ENCODE measurements at places on chromosomes 3 and 15.
A peak's percentile ranks its signal among the peaks of the same experiment; 100 is the strongest.

DNA sequence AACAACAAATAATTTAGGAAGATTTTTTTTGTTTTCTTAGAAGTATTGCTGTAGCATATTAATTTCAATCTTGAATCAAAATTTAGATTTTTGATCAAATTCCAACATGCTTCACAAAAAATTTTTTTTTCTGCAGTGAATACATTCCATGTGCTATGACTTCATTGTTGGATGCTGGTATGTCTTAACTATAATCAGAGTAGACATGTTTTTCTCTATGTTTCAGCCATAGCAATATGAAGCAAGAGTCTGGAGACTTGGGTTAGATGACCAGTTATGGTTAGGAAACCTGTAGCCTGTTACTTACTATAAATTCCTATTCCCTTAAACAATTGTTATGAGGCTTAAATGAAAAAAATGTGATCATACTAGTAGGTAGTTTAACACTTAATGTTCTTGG lies 176.1 kb upstream of the CHL1 start:
- DNase-seq: no peak

- no peak for DNase-seq
These were observed 104.3 kb upstream of the MRPS22 start for GRCh38 chr3:139239550-139239949.

GRCh38 chr3:12695112-12695511 lies 31.2 kb upstream of the RAF1 start:
- DNase-seq: no peak

- no peak for DNase-seq
These were observed 664.7 kb downstream of the IGSF11 start for GRCh38 chr3:118369892-118370491.

- DNase-seq: peak; percentile 30
These were observed at the start of gene MST1R for GRCh38 chr3:49903451-49904424. Gene MST1R (minus strand): TSS chr3:49903873. CDS start chr3:49903609, 264 bp downstream.

DNA sequence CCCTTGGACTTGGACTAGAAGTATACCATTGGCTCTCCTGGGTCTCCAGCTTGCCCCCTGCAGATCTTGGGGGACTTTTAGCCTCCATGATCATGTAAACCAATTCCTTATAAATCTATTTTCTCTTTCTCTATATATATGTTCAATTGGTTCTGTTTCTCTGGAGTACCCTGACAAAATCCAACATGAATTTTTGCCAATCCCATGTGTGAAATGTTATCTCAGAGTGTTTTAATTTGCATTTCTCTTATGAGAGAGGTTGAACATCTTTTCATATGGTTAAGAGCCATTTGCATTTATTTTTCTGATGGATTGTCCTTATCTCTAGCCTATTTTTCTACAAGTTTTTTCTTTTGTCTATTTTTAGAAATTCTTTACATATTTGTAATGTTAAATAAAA lies 131.7 kb upstream of the NEO1 start:
- no peak for DNase-seq

GRCh38 chr3:50155891-50156290 lies 767 bp downstream of the SEMA3F start:
- DNase-seq: no peak

DNA sequence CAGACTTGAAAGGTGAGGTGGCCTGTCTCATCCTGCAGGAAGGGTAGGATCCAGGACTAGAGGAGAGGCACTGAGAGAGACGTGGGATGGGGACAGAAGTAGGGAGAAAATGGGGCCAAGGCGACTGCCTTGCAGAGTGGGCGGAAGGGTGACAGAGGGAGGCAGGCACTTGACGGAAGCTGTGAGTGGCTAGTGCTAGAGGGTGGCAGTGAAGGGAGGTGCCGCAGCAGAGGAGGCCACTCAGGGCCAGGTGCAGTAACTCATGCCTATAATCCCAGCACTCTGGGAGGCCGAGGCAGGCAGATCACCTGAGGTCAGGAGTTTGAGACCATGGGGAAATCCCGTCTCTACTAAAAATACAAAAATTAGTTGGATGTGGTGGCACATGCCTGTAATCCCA lies 7.3 kb downstream of the CCDC33 start:
- DNase-seq: no peak

GRCh38 chr15:88654430-88655102 lies 15.8 kb downstream of the ISG20 start:
- DNase-seq: no peak

- DNase-seq: no peak
These were observed 10.7 kb downstream of the ITGB5 start for GRCh38 chr3:124876401-124876878.

DNA sequence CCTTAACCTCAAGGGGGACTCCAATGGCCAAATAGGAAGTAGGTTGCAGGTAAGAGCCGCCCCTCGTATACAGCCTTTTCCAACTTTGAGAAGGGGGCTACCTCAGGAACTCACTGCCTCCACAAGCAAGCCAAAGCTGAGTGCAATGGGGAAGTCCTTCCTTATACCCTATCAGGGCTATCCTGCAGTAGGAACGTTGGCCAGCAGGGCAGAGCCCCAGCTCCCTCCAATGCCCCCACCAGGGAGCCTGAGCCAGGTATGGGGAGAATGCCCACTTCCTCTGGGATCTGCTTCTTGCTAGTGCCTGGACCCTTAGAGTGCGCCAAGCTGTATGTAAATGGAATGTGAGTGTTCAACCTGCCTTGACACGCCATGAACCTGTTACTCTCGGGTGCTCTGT lies 16.3 kb downstream of the CACNA2D2 start:
- no peak for DNase-seq

GRCh38 chr15:44479343-44479742 lies 51.9 kb downstream of the CTDSPL2 start:
- DNase-seq: no peak

DNA sequence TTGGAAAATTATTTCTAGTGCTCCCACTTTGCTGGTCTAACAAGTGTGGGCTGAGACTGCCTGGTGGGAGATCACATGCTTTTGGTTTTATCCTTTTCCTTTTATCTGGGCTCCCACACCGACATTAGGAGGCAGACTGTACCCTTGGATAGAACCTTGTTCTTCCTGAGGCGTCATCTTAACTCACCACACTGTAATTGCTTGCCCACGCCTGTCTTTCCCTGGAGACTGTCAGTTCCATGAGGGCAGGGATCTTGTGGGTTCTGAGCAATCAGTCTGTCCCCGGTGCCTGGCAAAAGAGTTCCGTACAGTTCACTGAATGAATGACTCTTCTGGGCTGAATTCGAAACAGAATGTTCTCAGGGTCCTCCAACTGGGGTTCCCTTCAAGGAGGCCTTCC lies 124.6 kb upstream of the ABHD17C start:
- DNase-seq: no peak

DNA sequence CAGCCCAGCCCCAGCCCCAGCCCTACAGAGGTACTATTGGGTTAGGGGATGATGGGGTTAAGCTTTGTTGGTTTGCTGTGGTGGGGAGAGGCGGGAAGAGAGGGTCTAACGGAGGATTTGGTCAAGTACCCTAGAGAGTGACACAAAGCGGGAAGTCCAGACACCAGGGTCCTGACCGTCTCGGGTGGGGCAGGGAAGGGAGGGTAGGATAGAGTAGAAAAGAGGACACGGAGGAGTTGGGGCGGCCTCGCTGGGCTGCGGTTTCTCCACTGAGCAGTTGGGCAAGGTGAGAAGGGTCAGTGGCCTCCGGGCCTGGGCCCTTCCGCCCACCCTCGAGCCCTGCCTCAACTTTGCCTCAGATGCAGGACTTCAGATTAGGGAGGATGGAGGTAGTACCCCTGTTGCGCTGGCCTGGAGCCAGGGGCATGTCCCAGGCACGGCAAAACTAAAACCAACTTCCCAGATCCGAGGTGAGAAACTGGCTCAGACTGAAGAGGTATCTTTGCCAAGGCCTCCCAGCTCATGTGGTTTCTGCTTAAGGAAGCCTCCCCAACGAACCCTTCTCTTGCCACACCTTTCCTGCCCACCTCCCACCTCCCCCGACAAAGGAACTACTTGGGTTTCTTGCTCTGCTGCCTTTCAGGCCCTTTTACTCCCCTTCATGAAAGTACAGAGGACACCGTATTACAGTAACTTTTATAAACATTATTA lies 551 bp downstream of the PML start:
- no peak for DNase-seq

DNA sequence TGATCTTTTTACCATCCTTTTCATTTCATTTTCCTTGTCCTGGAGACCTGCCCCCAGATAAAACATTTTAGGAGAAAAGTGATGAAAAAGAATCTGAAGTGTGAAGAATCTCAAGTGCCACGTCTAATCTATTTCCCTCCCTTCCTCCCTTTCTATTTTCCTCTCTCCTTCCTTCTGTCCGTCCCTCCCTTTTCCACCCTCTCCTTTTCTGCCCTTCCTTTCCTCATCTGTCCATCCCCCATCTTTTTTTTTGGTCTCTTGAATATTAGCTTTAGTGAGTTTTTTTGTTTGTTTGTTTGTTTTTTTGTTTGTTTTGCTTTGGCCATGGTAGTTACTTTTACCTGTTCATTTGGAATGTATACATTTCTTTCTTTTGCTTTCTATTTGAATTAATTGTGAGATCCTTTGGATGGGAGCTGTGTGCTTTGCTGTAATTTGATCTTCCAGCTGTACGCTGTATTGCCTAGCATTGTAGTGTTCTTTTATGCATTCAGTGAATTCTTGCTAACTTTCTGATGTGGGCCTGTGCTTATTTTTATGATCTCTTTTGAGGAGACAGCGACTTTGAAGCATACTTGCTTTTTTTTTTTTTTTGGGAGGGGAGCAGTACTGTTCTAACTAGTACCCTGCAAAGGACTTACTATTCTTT lies 19.2 kb downstream of the CDIN1 start:
- no peak for DNase-seq

DNA sequence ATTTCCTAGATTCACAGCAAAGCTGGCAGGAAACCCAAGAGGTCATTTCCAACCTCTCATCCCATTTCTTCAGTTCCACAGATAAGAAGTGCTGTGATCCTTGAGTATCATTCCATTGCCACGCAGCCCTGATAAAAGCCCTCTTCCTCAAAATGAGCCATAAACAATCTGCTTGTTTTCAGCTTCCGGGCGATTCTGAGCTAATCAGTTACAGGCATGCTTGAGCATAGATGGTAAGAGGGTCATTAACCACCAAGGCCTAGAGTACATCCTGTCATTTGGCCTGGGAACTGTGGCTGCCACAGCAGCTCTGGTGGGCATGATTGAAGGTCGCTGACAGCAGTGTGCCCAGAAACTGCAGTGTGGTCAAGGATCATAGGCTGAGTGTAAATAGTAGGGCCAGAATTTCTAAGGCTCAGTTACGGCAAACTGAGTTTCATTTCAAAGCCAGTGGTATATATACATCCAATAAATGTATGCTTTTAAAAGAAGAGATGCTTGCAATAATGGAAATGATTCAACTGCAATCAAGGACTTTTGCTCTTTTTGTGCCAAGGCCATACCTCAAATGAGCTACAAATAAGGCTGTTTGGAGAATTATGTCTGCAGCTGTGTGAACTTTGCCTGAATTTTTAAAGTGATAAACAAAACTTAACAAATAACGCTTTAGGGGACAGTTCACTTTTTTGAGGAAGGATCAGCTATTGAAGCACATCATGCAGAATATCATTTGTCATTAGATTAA lies 47.3 kb downstream of the P3H2 start:
- DNase-seq: peak; percentile 35

GRCh38 chr15:91678003-91678402 lies 175.5 kb upstream of the SLCO3A1 start:
- DNase-seq: no peak

GRCh38 chr3:86991840-86992435 lies 989 bp upstream of the VGLL3 start:
- DNase-seq: no peak

- DNase-seq: no peak
These were observed 50.2 kb downstream of the HHLA2 start for GRCh38 chr3:108346301-108347227.

- no peak for DNase-seq
These were observed 33.8 kb downstream of the EFL1 start for GRCh38 chr15:82228750-82229149.

DNA sequence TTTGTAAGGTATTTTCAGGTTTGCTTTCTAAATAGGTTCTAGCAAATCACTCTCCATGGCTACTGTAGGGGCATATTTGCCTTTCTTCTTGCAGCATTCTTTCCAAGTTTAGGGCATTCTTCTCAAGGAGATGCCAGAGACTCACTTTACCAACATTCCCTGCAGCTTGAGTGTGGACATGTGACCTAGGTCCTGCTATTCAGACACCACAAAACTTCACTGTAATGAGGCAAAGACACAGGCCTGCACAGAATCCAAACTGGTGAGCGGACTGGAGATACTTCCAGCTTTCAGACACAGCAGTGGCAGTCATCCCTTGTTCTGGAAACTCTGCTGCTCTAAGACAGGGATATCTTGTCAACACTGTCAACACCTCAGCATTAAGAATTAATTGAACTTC lies 146.4 kb upstream of the PFN2 start:
- DNase-seq: no peak

- no peak for DNase-seq
These were observed at the start of gene TMEM40 for GRCh38 chr3:12759097-12759679. Gene TMEM40 (minus strand): TSS chr3:12759259. CDS start chr3:12749832, 9,427 bp downstream.

DNA sequence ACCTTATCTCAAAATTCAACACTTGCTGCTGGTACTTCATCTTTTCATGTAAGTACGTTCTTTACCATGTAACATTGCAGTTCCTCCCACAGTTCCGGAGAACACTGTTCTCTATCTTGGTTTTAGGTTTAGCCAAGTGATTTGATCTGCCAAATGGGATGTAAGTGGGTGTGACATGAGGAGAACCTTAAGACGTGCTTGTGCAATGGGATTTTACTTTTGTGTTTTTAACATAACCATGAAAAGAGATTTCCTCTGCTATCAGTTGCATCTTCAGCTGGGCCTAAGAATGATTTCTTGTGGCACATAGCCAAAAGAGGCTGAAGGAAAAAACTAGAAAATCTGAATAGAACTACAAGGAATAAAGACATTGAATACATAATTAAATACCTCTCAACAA lies 894.5 kb upstream of the ALCAM start:
- no peak for DNase-seq

- DNase-seq: peak; percentile 89
These were observed 121.9 kb upstream of the ARHGEF3 start for GRCh38 chr3:56923526-56924224.

DNA sequence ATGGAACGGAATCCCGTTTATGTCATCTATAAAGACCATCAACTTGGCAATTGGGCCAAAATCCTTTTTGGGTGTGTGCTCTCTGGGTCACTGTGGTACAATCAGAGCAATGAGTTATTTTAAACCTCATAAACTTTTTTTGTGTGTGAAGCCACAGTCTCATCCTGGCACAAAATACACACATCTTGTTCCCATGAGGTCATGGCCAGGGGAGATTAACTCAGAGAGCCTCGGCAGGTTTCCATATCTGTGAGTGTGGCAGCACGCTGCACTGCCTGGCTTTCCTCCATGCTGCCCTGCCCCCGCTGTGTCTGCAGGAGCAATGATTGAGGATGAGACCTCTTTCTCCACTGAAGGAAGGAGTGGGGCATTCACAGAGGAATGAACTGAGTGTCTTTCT lies 54.0 kb upstream of the DLG1 start:
- DNase-seq: peak; percentile 56

- DNase-seq: no peak
These were observed 169.8 kb upstream of the KBTBD8 start for GRCh38 chr3:66828303-66828702.

DNA sequence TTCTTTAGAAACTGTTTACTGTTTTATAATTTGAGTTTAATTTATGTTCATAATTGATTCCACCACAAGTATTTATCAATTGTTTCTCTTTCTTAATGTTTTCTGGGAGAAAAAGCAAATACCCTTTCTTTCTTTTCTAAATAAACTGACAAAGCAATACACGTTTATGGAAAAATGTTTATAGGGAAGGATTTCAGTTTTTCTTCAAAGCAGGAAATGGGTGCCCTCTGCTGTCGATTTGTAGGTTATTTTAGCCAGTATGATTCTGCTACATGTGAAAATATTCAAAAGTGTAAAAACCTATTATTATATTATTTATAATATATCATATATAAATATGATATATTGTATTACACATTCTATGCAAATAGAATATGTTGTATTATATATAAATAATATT lies 921.0 kb upstream of the ROBO1 start:
- peak; percentile 61 for DNase-seq
